Right lobe of liver (tissue), 6 donors: ENCODE measurements at places on chromosomes 13 and 19.
A peak's percentile ranks its signal among the peaks of the same experiment; 100 is the strongest.

GRCh38 chr19:3055741-3056416 lies 6.4 kb downstream of the TLE5 start:
- no peak for DNase-seq

DNA sequence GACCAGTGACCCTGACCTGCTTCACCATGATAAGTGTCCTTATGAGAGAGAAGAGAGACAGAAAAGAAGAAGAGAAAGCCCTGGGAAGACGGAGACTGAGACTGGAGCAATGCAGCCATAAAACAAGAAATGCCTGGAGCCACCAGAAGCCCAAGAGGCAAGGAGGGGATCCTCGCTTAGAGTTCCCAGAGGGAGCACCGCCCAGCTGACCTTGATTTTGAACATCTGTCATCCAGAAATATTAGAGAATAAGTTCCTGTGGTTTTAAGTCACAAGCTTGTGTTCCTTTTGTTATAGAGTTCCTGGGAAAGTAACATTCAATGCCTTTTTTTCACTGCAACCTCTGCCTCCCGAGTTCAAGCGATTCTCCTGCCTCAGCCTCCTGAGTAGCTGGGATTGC lies 20.2 kb downstream of the CERS1 start:
- DNase-seq, result no peak

DNA sequence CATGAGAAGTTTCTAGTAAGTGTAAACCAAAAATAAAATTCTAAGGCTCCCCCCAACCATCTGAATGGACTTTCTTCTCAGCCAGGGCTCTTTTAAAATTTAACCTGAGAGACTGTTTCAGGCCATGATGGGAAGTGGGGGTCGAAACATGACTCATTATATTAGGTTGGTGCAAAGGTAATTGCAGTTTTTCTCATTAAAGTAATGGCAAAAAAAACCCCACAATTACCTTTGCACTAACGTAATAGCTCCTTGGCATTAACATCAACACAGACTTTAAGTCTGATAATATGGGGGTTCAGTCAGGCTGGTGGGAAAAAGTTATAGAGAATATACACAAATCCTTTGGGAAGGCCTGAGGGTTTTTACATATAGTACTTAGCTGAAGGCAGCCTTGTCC lies 9.4 kb upstream of the SPART start:
- no peak for DNase-seq

DNA sequence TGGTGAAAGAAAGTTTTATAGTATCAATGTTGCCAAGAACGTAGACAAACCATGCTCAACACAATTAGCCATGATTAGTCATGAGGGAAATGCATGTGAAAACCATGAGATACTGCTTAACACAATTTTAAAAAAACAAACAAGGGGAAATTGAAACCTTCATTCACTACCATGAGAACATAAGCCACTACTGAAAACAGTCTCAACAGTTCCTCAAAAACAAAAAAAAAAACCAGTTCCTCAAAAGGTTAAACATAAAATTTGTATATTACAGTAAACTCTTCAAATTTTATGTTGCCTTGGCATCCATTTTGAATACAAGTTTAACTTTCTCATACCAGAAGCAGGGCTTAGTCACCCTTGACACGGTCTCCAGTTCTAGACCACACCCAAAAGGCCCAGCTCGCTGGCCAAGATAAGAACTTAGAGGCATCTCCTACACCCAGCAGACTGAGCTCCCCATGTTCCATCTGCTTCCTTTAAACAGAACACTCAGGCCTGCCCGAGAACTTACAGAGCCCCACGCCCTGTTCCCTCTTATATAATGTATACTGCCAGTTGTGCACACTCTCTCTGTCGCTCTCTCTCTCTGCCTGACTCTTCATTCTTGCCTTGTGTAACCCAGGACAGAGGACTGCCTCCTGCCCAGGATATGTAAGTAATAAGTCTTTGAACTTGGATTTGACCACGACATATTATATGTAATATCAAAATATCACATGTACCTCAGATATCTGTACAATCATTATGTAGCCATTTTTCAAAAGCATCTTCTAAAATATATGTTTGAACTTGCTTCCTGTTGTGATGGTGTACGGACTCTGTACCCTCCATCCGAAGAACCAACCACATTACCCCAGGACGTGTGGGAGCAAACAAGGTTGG lies 67.4 kb downstream of the STK24 start:
- no peak for DNase-seq

- DNase-seq, result peak; percentile 66
Observed at GRCh38 chr19:45884682-45885555, 1.0 kb downstream of the IRF2BP1 start.

GRCh38 chr13:114058051-114058867 lies 74.2 kb downstream of the RASA3 start:
- no peak for DNase-seq

GRCh38 chr19:34489175-34489574 lies 7.6 kb downstream of the WTIP start:
- DNase-seq, result no peak

DNA sequence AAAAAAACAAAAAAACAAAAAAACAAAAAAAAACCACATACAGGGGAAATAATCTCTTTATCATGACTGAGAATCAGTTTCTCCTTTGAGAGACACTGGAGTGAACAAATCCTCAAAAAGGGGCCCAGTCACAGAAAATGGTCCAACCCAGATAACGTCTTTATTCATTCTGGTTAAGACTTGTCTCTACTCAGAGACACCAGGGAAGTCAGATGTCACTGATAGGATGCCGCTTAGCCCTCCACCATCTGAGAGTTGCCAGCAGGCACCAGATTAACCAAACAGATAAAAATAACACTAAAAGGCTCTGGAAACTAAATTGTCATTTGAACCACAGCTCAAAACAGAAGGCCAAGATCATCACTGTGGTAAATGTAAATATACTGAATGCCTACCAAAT lies 1163.4 kb upstream of the ATXN8OS start:
- DNase-seq, result no peak

- DNase-seq, result no peak
Observed at GRCh38 chr13:80497439-80497838, 156.5 kb upstream of the SPRY2 start.

GRCh38 chr19:8457827-8458226 lies 13.1 kb downstream of the HNRNPM start:
- no peak for DNase-seq

DNA sequence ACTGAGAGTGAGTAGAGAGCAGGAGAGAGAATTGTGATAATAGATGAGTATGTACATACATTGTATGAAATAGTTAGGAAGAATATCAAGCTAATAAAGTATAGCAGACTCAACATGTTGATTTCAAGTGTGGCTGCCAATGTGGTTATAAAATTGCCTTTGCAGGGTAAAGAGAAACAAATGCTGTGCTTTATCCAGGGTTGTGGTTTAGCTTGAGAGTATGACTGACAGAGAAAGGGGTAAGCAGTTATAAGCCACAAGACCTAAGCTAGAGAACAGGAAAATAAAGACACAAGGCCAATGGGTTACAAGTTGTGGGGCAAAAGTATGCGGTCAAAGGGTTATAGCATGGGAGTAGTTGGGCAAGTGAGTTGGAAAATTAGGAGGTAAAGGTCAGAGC lies 1217.5 kb downstream of the DIAPH3 start:
- no peak for DNase-seq

DNA sequence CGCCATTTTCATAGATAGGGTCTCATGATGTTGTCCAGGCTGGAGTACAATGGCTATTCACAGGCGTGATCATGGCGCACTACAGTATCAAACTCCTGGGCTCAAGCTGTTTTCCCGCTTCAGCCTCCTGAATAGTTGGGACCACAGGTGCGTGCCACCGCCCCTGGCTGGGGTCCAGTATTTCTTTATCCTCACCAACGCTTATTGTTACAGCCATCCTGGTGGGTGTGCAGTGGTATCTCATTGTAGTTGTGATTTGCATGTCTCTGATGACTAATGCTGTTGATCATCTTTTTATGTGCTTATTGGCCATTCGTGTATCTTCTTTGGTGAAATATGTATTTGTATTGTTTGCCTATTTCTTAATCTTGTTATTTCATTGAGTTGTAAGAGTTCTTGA lies 49.0 kb downstream of the SIPA1L3 start:
- no peak for DNase-seq

GRCh38 chr13:24181991-24182702 lies 21.6 kb downstream of the SPATA13 start:
- peak; percentile 83 for DNase-seq

- DNase-seq, result peak; percentile 15
Observed at GRCh38 chr19:6069268-6069791, 41.0 kb downstream of the RFX2 start.

DNA sequence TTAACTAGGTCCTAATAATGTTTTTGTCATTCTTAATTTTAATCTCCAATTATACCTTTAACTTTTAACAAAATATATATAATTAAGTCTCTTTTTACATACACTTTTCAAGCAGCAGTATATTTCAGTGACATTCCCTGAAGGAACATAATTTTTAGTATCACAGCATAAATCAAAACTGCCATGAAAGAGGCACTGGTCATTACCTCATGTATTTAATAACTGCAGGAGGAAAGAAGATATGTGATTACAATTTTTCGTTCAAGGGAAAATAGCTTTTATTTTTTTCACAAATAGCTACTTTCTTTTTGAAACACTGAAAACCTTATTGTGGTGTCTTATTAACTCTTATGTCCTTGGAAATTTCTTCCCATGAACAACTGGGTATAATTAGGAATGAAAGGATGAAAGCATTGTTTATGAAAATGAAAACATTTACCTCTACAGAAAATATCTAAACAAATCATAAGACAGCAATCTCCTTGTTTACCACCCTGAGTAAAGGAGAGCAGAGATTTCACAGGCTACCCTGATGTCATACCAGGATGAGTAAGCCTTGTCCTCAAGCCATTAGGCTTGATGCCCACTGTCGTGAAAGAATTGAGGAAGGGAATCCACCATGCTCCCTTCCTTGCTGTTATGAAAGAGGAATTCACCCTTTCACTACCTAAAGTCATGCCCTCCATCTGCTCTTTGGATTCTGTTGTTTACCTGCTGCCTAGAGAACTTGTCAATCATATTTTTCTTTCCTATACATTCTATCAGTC lies 877.2 kb upstream of the PCDH20 start:
- DNase-seq, result no peak

- no peak for DNase-seq
Observed at GRCh38 chr19:55667958-55668357, 7.1 kb upstream of the EPN1 start.

GRCh38 chr13:112056739-112057438 lies 10.1 kb upstream of the SOX1 start:
- DNase-seq, result no peak
